ENCODE measurements at places on chromosomes 3 and 15.

- no peak for DNase-seq
Observed at GRCh38 chr3:56884387-56884786, 82.6 kb upstream of the ARHGEF3 start.

DNA sequence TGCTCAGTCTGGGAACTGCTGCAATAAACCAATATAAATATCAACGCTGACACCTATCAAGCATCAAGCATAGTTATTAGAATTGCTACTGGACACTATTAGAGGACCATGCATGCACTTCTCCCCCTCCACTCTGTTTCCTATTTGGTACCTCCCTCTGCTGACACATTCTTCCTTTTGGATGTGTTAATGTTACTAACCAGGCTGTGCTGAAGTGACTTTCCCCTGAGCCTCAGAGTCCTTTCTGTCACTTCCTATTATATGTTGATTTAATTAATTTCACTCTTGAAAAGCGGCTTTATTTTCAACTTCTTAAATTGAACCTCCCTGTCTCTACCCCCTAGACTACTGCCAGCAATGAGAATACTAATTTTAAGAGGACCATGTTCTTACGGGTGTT is 379.1 kb downstream of the MCTP2 start:
- no peak for DNase-seq

DNA sequence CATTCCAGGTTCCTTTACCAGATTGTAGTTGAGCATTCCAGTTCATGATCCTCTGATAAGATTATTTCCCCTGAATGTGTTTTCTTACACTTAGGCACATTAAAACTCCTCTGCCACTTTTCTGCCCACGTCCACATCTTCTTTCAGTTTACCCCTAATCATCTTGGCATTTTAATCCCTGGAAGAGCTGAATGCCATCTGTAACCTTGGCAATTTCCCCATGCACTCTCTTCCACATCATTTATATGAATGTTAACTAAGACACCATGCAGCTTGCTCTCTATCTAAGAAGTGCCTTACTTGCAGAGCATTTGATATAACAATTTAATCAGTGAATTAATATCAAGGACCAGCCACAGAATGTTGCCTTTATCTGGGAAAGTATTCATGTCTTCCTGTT is 25.8 kb downstream of the TIMP4 start:
- no peak for DNase-seq

GRCh38 chr3:160676547-160677303 is at the start of gene ARL14:
Gene ARL14 (plus strand): TSS chr3:160677160. CDS start chr3:160677347, 187 bp downstream.
- no peak for DNase-seq

- DNase-seq = no peak
Observed at GRCh38 chr15:82139823-82140268, 94.0 kb upstream of the MEX3B start.

DNA sequence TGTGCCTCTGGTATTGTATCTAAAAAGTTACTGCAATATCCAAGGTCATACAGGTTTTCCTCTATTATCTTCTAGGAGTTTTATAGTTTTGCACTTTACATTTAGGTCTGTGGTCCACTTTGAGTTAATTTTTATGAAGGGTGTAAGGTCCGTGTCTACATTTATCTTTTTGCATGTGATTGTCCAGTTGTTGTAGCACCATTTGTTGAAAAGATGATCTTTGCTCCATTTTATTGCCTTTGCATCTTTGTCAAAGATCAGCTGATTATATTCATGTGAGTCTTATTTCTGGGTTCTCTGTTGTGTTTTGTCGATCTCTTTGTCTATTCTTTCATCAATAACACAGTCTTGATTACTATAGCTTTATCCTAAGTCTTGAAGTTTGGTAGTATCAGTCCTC is 6.7 kb downstream of the CHRNA7 start:
- no peak for DNase-seq

DNA sequence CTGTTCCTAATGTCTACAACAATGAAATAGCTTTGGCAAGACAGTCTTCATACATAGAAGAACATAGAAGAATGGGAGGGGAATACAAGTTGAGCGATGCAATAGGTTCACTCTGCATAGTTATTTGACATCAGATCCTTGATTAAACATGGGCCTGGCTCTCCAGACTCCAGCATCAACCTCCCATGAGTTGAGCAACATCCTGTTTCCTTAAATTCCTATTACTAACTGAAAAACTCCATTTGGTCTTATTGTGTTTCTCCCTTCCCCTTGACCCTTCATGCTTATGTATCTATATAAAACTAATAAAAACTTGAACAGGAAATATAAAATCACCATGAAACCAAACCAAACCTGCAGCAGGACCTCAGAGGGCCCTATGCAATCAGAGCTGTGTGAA is 304.5 kb upstream of the SATB1 start:
- DNase-seq = no peak

DNA sequence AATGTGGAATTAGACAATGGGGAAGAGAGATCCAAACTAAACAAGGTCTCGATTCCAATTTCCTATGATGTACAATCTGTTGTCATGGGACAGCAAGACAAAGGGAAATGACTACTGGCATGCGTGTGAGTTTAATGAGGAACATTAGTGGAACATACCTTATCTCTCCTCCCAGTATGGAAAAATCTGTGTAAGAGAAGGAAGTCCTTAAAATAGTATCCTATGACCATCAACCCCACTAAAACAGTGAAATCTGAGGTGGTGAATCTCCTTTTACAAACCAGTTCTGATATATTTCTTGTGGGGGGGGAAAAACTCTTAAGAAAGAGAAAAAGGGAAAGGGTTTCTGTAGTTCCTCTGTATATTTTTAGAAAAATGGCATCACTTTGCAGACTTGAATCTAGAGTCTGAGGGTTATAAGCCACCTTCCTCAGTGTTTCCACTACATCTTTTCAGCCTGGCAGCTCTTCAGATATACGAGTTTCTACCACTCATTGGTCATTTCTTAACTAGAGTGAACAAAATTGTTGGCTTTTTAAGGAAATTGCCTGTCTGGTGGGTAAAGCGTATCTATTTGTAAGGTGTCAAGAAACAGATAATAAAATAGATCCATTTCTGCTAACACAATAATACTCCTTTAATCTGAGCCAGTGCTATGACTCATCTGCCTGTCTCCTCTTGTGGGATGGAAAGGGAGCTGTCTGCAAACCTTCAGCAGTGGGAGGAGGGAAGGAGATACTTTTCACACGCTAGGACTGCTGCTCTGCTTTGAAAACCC is 3.0 kb upstream of the TNFAIP8L3 start:
- DNase-seq = no peak

GRCh38 chr3:167750272-167750971 is 14.9 kb downstream of the SERPINI1 start:
- no peak for DNase-seq

DNA sequence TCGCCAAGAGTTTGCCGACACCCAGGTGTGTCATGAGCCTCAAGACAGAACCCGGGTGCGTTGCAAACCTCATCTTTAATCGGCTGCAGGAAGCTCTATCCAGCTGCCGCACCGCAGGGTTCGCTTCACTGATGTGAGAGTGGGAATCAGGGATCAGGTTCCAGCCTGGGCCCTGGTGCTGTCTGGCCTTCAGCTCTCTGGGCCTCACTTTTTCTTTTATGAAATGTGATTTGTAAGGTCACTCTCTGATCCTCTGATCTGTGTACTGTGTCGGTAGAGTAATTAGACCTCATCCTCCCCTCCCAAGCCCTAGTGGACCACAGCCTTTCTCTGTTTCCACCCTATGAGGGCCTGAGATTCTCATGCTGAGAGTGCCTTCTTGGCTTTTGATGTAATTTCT is 202.8 kb upstream of the UBE2E1 start:
- no peak for DNase-seq

DNA sequence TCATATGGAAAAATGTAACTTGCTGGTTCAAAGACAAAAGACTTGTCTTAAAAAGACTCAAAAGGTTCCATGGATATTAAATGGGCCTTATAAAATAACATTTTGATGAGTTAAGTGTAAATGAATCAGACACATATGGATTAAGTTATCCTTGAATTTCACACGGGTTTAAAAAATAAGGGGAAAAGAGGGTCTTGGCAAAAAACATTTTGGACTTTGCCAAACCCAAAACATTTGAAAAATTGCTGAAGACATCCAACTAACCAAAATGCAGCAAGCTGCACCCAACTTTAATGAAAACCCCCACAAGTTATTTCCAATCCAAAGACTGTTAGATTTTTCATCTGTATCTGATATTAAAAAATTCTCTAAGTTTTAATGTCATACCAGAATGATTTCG is 200.7 kb downstream of the MEIS2 start:
- no peak for DNase-seq

DNA sequence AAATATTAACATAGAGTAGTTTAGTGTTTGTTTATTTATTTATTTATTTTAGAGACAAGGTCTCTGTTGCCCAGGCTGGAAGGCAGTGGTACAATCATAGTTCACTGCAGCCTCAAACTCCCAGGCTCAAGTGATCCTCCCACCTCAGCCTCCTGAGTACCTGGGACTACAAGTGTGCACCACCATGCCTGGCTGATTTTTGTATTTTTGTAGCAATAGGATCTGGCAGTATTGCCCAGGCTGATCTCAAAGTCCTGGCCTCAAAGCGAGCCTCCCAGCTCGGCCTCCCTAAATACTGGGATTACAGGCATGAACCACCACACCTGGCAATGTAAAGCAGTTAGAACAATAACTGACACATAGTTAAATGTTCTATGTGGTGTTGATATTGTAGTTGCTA is 4.4 kb upstream of the ZNF148 start:
- DNase-seq = no peak

DNA sequence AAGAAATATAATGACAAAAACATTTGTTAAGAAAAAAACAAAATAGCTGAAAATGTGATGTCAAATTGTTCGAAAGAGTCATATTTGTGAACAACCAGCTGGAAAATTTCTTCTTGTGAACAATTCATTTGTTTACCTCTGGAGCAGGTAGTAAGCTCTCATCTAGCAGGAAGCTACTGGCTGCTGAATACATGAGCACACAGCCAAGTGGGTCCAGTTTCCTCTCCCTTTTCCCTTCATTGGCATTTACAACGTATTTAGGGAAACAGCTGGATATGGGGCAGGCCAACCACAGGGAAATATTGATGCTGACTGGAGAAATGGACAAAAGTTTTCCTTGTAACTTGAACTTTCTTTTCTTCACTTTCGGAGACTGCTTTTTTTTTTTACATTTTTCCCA is 1354.7 kb upstream of the EPHA6 start:
- no peak for DNase-seq

- no peak for DNase-seq
Observed at GRCh38 chr3:152177757-152178156, 91.0 kb upstream of the MBNL1 start.

GRCh38 chr15:66400351-66400774 is 13.7 kb downstream of the MAP2K1 start:
- DNase-seq = no peak

GRCh38 chr15:85858586-85859375 is 64.1 kb upstream of the KLHL25 start:
- peak; percentile 54 for DNase-seq

DNA sequence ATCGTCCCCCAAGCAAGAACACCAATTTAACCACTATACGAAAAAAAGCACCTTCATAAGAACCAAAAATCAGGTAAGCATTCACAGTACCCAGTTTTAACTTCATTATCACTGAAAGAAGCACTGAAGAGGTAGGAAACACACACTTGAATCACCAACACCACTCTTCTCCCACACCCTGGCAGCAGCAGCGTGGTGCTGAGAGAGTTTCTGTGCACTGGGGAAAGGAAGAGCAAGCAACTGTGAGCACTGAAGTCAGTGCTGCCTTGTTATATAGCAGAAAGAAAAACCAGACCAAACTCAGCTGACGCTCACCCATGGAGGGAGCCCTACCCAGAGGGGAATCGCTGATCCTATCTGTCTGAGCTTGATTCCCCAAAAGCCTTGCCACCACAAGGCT is 98.2 kb downstream of the DMXL2 start:
- DNase-seq = no peak

DNA sequence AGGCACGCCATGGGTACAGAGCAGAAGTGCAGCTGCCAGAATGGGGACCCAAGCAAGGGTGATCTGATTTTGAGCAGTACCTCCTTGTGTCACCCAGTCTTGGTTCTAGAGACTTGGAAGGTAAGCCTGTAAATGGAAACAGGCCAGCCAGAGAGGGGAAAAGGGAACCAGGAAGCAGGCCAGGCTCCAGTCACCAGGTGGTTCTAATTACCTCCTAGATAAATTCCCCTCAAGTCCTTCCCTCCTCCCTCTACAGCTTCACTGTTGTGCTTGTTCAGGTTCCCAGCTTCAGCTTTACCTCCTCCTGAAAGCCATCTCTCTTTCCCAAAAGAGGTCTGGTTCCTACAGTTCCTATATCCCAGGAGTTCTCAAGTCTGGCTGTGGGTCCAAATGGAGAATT is 58.8 kb upstream of the SLC7A14 start:
- no peak for DNase-seq

- DNase-seq = no peak
Observed at GRCh38 chr15:61743345-61743909, 316.8 kb downstream of the VPS13C start.

- DNase-seq = no peak
Observed at GRCh38 chr3:170760174-170760526, 109.8 kb downstream of the RPL22L1 start.

- DNase-seq = no peak
Observed at GRCh38 chr3:172601066-172601832, 78.0 kb upstream of the TNFSF10 start.

DNA sequence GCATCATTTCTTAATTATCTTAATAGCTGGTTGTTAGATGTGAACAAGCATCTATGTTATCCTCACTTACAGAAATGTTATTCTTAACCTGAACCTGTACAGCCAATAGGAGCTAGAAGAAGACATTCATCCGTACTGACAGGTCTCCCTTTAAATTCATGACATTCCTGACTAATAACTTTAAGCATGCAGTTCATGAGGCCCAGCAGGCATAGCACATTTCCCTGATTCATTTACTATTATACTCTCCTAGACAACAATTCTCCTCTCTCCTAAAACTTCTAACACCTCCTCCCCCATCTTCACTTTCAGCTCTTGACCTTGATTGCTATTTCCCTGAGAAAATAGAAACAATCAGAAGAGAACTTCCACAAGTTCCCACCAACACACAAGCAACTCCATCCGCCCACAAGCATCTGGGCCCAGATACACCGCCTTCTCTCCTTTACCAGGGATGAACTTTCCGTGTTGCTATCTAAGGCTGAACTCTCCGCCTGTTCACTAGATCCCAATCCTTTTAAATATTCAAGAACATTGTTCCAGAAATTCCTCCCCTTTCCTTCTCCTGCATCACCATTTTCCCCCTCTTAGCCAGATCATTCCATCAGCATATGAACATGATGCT is 62.9 kb upstream of the SPRED1 start:
- no peak for DNase-seq

GRCh38 chr3:125589547-125590122 is 5.7 kb downstream of the OSBPL11 start:
- DNase-seq = no peak

GRCh38 chr15:60397772-60398445 is at the start of gene ANXA2:
Gene ANXA2 (minus strand): TSS chr15:60397986. CDS start chr15:60386075, 11,911 bp downstream.
- peak; percentile 6 for DNase-seq

DNA sequence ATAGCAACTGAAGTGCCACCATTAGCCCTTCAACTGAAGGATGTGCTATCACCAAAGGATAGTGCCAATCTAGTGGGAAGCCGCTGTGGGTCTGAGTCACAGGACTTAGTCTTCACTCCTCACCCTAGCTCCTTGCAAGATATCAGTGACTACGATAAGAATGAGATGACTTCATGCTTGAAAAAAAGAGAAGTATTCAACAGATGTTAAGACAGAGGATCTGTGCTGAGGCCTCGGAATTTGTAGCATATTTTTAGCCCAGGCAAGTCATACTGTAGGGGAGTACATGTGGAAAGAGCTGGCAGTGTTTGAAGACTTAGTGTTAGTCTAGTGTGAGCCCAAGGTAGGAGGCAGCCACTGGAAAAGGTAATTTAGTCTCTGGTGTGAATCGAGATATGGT is 270.7 kb upstream of the LRTM1 start:
- DNase-seq = no peak

Data from COR-L47 (cell line).